Activated T-helper 1 cell treated with anti-CD3 and anti-CD28 coated beads, Interleukin-12 subunit alpha, Interleukin-12 subunit beta, Interleukin-2, Interleukin-4 antibody, amounts not matched to agents 30 ng/mL and 10 ng/mL and 1 ng/mL, durations not matched to agents 14 hours and 24 hours and 36 hours (primary cell): ENCODE measurements at places on chromosomes 2 and 18.

DNA sequence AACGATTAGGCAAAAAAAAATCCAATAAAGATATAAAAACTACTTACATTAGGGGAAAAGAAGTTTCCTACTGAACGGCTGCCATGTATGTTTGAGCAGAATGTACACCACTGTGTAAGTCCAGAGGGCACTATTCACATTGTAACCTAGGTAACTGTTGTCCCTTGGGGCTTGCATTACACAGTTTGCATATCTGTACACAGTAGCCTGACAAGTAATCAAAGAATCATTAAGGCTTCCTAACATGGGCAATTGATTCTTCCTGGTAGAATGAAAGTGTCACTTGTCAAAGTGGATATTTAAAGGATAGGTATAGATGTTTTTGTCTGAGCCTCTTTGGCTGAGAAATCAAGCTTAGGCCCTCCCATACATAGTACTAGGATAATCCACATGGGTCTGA, 39.1 kb downstream of the PLEK start:
- DNase-seq = no peak

- no peak for DNase-seq
Measured at GRCh38 chr2:85828725-85829124, 60.1 kb downstream of the ST3GAL5 start.

DNA sequence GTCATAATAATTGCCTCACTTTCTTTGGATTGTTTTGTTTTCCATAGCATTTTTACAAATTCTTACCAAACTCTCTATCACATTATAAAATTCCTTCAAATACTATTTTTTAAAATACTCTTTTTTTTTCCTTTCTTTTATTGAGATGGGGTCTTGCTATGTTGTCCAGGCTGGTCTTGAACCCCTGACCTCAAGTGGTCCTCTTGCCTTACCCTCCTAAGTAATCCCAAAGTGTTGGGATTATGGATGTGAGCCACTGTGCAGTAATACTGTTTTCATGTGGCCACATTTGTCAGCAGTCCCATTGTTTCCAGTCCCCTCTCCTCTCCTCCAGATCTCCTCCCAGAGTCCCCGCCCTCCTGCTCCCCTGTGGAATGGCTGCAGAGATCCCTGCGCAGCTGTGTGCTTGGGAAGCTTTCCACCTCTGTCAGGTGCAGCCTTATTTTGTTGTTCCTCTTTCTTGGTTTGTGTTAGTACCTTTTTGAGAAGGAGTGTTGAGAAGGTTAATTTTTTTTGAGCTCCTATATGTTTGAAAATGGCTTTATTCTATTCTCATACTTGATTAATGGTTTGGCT, 227.3 kb downstream of the LOXHD1 start:
- DNase-seq = no peak

GRCh38 chr18:78980279-78980771, 707 bp downstream of the SALL3 start:
- DNase-seq = no peak

DNA sequence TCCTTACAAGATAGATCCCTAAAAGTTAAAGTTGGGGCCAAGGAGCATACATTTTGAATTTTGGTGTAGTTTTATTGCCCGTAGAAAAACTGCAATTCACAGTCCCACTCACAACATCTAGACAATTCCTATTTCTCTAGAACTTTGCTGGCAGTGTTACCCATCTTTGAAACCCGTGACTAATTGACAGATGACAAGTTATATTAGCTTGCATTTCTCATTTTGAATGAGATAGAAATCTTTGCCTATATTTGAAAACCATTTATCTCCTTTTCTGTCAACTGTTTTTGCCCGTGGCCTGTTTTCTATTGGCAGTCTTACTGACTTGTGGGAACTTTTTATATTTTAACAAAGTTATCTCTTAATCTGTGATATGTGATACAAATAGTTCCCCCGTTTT, 50.0 kb downstream of the OXER1 start:
- DNase-seq = no peak

DNA sequence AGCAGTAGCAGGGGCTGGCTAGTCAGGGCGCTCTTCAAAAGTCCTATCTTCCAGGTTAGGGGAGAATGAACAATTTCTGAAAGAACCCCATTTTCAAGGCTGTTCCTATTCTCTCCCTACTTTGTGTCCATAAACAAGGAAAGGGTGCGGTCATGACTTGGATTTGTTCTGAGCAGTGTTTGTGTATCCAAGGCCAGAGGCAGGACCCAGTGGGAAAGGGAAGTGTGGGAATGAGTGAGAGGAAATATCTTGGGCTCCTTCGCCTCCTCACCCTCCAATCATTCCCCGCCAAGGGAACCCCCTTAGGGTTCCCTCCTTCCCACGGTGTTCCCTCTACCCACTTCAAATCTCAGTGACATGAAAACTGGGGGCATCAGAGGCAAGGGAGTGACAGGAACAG, 25.5 kb upstream of the SPTBN1 start:
- no peak for DNase-seq
